Renal cortical epithelial cell (primary cell): ENCODE measurements at places on chromosomes 7 and 10. TPM values are rescaled to one million over a fixed set of nuclear protein-coding genes. Genes with fewer than 3 reads are reported as not detected.

The DRGX gene
- not detected in 2 replicates for total RNA-seq

- no peak for DNase-seq
Observed at GRCh38 chr7:90216080-90216674, 4.6 kb downstream of the STEAP2 start.

- DNase-seq: no peak
Observed at GRCh38 chr7:138328215-138328614, 131.8 kb upstream of the TRIM24 start.

DNA sequence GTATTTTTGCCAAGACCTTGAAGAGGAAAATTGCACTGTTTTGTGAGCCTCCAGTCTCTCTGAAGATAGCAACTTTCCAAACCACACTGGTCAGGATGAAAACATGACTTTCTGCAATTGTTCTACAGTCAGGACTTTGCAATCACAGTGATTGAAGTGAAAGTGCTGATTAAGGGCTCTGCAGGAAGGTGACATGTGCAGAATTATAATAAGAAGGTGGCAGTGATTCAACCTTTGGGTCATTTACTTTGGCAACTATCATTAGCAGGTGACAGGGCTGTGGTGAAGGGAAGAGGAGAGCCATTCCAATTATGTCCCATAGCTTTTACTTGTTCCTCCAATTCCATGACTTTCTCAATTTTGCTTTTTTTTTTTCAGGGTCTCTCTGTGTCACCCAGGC lies 350.0 kb upstream of the FZD8 start:
- DNase-seq: peak; percentile 9

The DOCK4 gene
- 24.5 and 50.4 TPM in 2 replicates for total RNA-seq

DNA sequence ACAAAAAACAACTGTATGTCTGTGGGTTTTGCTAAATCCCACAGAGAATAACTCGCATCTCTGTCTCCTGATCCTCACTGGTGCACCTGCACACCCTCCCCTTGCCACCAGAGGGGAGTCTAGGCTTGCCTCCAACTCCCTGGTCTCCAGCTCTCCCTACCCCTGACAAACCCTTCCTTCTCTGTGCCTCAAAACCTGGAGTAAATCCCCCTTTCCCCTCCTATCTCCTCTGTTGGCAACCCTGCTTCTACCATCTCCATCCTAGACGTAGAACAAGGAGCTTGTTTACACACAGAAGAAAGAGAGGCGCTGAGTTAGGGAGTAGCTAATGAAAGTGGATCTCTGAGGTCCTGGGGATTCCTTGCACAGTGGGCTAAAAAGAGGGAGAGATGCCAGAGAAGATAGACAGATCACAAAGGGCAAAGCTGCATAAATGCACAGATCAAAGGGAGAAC lies 6.0 kb downstream of the MBLAC1 start:
- DNase-seq: peak; percentile 47

GRCh38 chr10:13683017-13683416 lies 96.3 kb downstream of the PRPF18 start:
- DNase-seq: no peak

GRCh38 chr10:64346389-64346788 lies 825.2 kb downstream of the REEP3 start:
- DNase-seq: no peak

The C10orf62 gene
- 0.35 and 3.2 TPM in 2 replicates for total RNA-seq

The INSYN2A gene
- total RNA-seq: under 0.01 and 0.10 TPM in 2 replicates

- no peak for DNase-seq
Observed at GRCh38 chr10:120656107-120656506, 195.1 kb upstream of the WDR11 start.

DNA sequence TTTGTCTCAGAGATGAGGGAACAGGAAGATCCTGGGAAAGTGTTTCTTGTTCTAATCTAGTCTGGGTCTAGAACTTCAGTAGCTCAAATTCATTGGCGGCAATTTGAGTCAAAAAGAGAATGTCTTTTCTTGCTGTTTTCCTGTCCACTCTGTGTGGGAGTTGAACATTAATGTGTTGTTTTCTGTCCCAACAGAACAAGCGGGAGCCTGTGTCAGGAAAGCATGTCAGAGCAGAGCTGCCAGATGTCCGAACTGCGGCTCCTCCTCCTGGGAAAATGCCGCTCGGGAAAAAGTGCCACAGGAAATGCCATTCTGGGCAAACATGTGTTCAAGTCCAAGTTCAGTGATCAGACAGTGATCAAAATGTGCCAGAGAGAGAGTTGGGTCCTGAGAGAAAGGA lies 16.0 kb downstream of the GIMAP8 start:
- DNase-seq: no peak

- peak; percentile 42 for DNase-seq
Observed at GRCh38 chr7:91636129-91636724, 244.3 kb downstream of the MTERF1 start.

DNA sequence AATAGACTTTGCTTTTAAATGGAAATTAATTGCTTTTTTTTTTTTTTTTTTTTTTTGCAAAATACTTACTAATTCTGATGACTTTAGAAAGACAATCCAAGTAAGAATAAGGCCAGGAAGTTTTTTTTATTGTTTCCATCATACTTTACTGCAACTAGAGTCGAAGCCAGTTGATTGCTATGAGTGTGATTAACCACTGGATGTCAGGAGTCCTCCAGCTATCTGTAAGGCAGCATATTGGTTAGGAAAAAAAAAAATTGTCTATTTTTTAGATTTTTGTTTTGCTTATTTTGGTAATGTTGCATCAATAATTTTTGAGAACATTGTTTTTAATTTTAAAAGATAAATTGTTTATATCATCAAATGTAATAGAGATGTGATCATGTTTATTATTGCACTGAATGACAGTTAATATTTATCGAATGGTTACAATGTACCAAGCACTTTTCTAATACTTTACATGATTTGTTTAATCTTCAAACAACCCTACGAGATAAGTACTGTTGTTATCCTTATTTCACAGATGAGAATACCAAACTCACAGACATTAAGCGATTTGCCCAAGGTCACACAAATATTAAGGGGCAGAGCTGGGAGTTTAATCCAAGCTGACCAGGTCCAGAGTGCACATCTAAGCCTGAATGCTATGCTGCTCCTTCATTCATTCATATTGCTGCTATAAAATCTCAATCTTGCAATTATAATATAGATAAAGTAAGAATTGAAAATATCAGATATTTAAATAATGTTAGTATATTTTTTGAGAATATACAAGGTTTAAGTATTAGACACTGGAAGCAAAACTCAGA lies 19.9 kb upstream of the LMOD2 start:
- peak; percentile 46 for DNase-seq

DNA sequence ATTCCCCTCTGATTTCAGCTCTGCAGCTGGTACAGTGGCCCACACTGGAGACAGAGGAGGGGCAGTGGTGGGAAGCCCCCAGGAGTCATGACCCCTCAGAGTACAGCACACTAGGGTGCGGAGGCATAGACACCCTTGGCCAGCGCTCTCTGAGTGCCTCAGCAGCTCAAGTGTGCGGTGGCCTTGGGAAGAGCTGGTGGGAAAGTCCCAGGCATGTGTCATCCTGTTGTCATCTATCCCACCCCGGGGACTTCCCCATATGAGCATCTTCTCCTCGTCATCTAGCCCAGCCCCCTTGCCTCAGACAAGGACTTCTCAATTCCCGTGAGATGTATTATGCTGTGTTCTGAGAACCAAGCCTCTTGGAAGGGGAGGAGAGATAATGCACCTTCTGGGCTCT lies 15.6 kb upstream of the PPIF start:
- peak; percentile 67 for DNase-seq

DNA sequence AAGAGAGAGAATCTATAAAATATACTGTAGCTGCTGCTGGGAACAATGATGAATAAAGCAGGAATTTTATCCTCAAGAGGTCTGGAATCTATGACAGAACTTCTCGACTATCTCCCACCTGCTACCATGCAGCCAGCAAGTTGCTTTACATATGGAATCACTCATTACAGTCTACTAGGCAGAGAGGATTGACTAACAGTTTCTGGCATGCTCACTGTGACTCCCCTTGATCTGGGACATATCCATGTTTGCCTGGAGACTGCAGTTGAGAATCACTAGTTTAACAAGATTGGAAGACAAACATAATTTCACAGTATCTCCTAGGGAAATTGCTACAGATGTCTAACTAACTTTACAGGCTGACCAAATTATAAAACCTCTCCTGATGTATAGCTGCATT lies 13.3 kb downstream of the GPR37 start:
- DNase-seq: no peak

GRCh38 chr10:84269162-84269561 lies 24.3 kb downstream of the RGR start:
- no peak for DNase-seq

DNA sequence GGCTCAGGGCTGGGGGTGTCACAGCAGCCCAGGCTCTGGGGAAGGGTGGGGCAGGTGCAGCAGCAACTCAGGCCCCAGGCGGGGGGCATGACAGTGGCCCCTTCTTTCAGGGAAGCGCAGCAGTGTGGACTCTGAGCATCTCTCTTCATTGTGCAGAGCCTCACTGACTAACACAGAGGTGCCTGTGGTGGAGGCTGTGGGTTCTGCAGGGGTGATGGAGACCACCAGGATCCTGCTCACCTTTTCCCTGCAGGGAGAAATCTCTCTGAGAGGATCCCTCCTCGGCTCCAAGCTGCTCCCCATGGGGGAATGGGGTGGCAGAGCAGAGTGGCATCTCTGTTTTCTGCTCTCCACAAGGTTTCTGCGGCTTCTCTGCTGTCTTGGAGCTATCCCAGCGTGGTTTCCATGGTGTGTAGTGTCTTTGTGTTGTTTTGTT lies 37.8 kb upstream of the SHH start:
- DNase-seq: no peak

The ZNF503 gene
- 5.2 and 21.7 TPM in 2 replicates for total RNA-seq

- no peak for DNase-seq
Observed at GRCh38 chr10:78504181-78504580, 470.5 kb downstream of the RPS24 start.

The CFAP46 gene
- 2.4 and 6.1 TPM in 2 replicates for total RNA-seq

The EPO gene
- total RNA-seq: not detected in 2 replicates

DNA sequence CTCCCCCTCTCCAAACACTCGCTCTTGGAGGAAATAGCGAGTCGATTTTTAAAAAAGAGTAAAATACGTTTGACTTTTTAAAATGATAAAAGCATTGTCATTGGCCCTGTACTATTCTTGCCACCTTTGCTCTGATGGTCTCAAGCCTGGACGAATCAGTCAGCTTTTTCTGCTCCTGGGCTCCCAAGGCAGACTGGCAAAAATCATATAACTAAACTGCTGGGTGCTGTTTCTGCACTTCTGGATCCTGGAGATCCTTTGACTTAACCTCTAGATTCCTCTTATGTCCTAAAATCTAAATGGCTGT lies 1.8 kb downstream of the TPST1 start:
- no peak for DNase-seq

DNA sequence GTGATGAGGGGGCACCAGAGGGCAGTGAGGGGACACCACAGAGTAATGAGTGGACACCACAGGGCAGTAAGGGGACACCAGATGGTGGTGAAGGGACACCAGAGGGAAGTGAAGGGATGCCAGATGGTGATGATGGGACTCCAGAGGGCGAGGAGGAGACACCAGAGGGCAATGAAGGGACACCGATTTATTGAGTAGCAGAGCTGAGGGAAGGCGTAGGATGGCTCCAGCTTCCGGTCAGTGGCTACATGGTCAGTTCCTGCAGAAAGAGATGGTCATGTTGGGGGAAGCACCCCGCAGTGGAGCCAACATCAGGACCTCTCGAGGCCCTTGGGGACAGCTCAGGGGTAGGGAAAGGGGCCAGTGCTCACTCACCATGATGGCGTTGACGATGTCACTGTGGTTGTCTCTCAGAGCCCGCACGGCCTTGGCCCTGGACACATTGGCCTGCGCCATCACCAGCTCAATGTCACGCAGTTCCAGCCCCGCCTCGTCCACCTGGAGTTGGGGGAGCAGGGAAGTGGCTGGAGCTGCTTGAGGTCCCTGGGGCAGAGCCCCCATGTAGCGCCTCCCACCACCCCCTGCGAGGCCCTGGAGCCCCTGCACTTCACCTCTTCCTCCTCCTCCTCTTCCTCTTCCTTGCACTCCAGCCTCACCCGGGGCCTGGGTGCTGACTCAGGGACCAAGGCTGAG lies 8.4 kb downstream of the NACAD start:
- no peak for DNase-seq

- peak; percentile 3 for DNase-seq
Observed at GRCh38 chr10:91036807-91037411, 116.0 kb upstream of the ANKRD1 start.

The ADRB1 gene
- under 0.01 TPM in 1 of 2 replicates, not detected in the other for total RNA-seq

GRCh38 chr7:18457832-18458231 lies 37.7 kb upstream of the HDAC9 start:
- peak; percentile 72 for DNase-seq

- DNase-seq: peak; percentile 27
Observed at GRCh38 chr10:28072573-28072972, 73.7 kb upstream of the ODAD2 start.
